NCI-H524 treated with DMSO at 0.1 percent for 48 hours (cell line): ENCODE measurements at places on chromosomes 6 and 20.
A peak's percentile ranks its signal among the peaks of the same experiment; 100 is the strongest.

- no peak for DNase-seq
Measured at GRCh38 chr6:118525913-118526780, 21.9 kb upstream of the PLN start.

DNA sequence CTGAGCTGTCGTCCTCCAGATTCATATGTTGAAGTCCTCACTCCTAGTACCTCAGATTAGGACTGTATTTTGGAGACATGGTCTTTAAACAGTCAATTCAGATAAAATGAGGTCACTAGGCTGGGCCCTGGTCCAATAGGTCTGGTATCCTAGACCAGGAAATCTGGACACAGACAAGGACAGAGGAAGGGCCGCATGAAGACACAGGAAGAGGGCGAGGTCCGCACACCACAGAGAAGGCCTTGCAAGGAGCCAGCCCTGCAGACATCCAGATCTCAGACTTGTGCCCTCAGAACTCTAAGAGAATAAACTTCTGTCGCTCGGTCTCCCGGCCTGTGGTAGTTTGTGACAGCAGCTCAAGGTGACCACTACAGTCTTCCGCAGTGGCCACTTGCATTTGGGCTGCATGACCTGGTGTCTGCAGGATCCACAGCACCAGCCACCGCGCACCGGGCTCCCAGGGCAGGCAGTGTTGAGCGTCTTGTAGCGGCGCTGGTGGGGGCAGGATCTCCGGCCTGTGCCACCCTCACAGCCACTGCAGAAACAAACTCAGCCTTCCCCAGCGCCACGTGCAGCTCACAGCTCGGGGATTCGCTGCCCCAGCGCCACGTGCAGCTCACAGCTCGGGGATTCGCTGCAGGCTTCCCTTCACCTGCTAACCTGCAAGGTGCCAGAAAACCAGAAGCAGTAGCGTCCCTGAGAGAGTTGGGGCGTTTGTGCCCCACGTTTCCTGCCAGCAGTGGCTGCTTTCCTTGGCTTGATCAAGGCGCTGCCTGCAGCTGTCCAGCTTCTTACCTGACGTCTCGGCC, 6.0 kb upstream of the RBM38 start:
- no peak for DNase-seq

GRCh38 chr20:4326195-4327065, 311.1 kb upstream of the RNF24 start:
- DNase-seq, result no peak

DNA sequence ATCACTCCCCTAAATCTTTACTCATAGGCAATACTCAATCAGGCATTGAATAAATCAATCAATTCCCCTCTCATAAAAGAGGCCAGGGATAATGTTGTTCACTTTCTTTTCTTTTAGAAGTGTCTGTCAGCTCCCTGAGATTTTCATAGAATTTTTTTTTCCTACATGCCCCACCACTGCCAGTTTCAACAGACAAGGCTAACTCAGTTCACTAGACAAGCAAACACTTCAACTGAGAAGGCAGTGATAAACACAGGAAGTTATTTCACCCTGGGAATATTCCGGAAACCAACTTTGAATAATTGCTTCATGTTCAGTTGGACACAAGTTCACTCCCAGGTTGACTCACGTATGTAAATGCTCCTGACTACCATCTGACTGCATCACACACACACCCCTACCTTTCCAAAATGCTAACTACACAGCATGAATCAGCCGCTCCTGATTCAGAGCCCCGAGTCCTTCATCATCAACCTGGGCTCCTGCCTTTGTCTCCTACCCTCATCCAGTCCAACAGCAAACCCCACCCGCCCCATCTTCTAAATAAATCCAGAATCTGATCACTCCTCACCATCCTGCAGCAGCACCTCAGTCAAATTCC, 143.9 kb downstream of the BCAS1 start:
- DNase-seq, result no peak

DNA sequence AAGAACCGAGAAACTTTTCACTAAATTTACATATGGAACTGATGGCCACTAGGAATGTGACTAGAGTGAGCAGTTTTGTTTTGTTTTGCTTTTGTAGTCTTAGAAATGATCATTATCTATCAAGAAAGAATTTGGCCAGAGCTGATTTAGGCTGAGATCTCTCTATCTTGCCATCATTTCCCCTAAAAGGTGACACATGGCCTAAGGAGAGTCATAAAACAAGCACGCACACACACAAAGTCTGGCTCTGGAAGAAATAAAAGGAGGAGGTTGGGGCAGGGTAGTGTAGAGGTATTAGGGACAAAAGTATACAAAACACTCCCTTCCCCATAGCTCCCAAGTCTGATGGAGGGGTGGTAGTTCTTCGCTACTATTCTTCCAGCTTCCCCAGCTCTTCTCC, 56.4 kb downstream of the RIPOR2 start:
- DNase-seq, result no peak

DNA sequence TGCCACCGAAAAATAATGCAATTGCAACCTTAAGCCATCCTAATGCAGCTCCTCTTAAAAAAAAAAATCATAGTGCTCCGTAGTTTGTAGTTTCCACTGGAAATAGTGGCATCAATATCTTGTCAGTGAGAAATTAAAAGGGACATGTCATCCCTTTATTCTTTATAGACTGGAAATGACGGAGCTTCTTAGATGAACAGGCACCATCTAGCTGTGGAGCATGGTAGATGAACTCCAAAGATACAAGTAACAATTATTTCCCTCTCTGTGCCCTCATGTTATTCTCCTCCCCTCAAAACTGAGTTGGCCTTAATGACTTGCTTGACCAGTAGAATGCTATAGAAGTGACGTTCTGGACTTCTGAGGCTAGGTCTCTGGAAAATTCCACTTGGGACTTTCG, 268.1 kb upstream of the SPTLC3 start:
- no peak for DNase-seq

- DNase-seq, result no peak
Measured at GRCh38 chr6:166202321-166202733, 34.7 kb upstream of the TBXT start.

DNA sequence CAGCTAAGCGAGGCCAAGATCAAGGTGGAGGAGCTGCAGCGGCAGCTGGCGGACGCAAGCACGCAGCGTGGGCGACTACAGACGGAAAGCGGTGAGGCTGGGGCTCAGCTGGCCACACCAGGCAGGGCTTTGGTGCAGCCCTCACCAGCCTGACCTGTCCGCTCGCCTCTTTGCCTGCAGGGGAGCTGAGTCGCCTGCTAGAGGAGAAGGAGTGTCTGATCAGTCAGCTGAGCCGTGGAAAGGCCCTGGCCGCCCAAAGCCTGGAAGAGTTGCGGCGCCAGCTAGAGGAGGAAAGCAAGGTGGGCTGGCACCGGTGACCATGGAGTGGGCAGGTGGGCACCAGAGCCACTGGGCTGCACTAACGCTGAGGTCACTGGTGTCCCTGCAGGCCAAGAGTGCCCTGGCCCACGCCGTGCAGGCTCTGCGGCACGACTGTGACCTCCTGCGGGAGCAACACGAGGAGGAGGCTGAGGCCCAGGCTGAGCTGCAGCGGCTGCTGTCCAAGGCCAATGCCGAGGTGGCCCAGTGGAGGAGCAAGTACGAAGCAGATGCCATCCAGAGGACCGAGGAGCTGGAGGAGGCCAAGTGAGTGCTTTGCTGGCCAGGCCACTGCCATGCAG, 42.8 kb downstream of the MYH7B start:
- no peak for DNase-seq

DNA sequence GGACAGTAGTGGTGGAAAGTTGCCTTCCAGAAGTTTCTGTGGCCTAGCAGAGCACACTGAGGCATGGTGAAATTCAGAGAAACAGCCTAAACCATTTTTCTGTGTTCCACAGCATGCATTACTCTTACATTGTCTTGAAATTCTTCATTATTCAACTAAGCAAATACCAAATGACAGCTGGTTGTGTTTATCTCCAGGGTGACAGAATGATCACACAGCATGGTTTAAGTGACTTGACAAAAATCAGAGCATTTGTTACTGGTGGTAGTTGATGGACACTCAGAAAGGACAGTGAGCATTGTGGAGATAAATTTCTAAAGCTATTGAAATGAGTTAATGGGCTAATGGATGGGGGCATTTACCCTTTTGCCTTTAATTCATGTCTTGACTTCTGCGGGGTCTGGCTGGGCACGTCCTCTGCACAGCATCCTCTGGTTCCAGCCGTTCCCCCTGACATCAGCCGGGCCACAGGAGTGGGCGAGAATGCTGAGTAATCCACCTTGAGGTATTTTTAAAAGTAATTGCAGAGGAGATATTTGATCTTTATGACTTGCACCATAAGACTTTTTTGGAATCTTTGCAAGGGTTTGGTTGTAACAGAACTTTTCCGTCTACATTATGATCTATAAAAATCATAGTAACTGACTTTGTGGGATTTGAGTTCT, 78.9 kb upstream of the SCP2D1 start:
- DNase-seq, result no peak

GRCh38 chr6:36242161-36242560, 27.7 kb upstream of the PNPLA1 start:
- DNase-seq, result no peak

GRCh38 chr6:73743081-73743480, 47.1 kb downstream of the CD109 start:
- DNase-seq, result no peak

DNA sequence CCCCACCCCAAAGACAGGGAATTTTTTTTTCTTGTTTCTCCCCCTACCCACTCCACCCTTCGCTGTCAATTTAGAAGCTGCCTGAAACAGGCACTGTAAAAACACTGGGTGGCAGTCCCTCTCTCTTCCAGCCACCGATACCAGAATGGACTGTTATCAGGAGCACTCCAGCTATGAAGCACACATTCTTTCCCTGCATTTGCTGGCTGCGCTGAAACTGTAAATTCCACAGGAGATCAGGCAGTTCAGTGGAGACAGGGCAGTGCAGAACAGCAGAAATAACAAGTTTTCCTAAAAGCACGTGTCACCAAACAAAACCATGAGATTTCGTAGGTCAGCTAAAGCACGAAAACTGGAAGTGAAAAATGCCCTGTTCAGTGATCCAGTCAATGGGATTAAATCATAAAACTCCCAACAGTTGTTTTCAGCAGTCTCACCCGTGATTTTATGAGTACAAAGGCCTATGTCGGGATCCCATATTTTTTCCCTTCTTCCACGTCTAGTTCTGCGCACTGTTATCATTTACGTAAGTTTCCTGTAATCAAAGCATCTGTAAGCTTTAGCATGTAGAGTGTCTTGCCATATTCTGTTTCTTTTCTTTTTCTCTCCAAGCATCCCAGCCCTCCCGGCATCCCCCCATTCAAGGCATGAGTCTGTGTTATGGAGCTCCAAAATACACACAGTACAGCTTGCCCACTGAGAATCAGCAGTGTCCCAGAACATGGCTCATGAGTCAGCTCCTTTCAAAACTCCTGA, 359.9 kb upstream of the EPHA7 start:
- DNase-seq, result no peak

DNA sequence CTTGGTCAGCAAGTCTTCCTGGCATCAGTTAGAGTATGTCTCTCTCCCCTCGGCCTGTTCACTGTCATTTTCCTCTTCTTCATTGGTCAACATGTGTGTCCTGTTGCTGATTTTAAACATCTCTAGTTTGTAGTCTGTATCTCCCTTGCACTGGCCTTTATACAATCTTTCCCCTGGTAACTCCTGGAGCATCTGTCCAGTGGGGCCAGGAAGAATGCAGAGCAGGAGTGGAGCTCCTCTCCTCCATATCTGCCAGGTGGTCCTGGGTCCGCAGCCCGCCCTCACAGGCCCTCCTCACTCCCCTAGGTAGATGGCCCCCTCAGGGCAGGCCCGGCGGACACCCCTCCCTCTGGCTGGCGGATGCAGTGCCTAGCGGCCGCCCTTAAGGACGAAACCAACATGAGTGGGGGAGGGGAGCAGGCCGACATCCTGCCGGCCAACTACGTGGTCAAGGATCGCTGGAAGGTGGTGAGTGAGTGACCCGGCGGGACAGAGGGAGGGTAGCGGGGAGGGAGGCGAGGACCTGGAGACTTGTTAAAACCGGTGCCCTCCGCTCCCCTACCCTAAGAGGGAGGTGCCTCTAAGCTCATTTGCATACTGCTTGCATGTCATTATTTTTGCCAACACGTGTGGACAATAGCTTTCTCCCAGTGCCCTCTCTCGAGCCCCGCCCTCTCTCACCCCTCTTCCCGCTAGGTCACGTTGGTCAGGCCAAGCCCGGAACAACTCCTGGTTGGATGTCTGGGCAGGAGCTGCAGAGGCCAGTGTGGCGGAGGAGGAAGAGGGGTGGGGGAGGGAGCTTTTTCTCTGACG, 3.2 kb downstream of the TTBK1 start:
- DNase-seq, result no peak

GRCh38 chr20:49166534-49167449, 21.3 kb downstream of the STAU1 start:
- no peak for DNase-seq

GRCh38 chr6:72216222-72217068, 330.1 kb downstream of the RIMS1 start:
- no peak for DNase-seq

DNA sequence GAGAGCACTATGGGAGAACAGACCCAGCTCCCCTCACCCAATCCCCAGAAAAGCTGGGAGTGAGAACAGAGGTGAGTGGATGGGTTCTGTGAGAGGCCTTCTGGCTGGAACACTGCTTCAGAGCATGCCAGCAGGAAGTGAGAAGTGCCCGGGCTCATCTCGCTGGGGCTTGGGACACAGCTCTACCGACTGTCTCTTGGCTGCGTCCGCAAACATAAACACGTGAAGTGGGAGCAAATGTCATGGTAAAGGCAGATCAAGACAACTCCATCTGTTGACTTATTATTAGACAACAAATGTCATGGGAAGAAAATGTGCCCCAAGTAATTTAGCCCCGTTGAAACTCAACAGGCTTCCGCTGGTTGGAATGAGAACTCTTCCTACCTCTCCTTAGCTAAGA, 25.9 kb downstream of the GNAS-AS1 start:
- DNase-seq, result no peak

- DNase-seq, result no peak
Measured at GRCh38 chr6:135258970-135259369, 77.9 kb downstream of the MYB start.

DNA sequence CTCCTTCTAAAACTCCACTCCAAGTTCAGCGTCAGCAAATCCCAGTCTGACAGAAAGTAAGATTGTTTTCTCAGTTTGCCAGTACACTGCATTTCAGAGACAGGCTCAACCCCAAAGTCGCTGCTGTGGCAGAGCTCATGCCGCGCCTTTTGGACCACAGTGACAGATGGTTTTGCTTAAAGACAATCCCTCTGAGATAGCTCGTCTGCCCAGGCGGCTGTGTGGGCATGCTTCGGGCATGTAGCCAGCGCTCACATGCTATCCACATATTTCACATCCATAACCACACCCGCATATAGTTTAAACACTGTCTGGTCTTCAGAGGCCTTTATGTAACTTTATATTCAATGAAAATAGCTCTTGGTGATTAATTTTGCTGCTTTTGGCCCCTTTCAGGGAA, 14.7 kb upstream of the PXDC1 start:
- DNase-seq, result peak; percentile 58

DNA sequence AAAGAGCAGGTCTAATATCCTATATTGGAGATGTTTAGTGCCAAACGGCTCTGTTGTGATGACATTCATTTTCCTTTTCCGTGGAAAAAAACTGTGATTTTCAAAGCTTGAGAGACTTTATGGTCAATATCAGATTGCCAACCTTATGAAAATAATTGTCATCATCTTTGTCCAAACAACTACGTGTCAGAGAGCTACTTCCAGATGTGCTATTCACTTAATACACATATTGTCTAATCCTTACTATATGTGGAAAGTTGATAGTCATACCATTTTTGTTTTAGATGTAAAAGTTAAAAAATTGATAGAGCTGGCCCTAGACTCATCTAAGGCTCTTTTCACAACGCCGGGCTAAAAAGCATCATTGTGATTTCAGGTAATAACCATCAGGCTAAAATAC, 550.0 kb downstream of the PHF3 start:
- DNase-seq, result no peak
